Posterior vena cava (tissue), 2 donors: ENCODE measurements at places on chromosomes 7 and 10. TPM values are rescaled to one million over a fixed set of nuclear protein-coding genes. Genes with fewer than 3 reads are reported as not detected.

GRCh38 chr7:22572937-22573336 lies 72.9 kb upstream of the STEAP1B start:
- DNase-seq: no peak

DNA sequence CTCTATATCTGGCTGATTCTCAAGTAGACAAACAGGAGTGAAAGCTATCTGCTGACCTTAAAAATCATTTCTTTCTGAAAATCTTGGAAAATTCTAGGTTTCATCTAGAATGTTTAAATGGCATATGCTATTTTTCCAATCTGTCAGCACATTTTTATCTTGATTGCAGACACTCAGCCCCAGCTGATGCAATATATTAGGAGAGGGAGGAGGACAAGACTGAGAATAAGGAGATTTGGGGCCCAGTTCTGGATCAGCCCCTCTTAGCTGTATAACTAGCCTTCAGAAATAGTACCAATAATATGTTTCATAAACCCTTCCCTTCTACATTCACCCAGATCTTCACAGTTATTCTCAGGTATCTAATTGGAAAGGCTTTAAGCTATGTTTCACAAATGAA lies 131.2 kb downstream of the HDAC9 start:
- DNase-seq: no peak

TRIM50 gene
- 0.32 TPM for total RNA-seq

SPACDR gene
- total RNA-seq: 0.62 TPM

GRCh38 chr10:129530581-129530980 lies 63.5 kb downstream of the MGMT start:
- no peak for DNase-seq

DYDC2 gene
- total RNA-seq: not detected

GRCh38 chr10:75932921-75933320 lies 501.5 kb downstream of the LRMDA start:
- no peak for DNase-seq
